ENCODE measurements at places on chromosomes 16 and 17.
A peak's percentile ranks its signal among the peaks of the same experiment; 100 is the strongest.

DNA sequence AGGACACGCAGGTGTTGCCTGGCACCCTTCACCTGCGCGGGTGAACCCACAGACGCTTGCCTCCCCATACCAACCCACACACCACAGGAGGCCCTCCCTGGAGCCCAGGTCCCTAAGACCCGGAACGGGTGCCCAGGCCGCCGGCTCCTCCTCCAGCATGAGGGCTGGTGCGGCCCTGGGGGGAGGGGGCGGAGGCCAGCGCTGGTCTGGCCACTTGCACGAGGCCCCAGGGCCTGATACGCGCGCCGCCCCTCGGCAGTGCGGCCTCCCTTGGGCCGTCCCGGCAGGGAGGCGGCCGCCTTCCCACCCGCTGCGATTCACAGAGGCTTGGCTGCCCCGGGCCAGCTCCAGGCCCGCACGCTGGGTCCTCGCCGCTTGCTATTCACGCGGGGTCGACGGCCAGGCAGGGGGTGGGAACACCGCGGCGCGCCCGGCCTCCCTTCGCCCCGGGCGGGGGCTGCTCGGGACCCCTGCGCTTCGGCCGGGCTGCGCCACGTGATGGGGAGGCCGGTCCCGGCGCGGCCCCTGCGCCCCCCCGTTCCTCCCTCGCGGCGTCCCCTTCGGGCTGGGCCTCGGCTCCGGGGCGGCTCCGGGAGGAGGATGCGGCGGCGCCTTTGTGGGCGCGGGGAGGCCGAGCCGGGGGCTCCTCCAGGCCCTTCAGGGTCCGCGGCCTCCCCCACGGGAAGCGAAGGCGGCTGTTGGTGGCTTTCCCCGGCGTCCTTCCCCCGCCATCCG is 685 bp downstream of the FASN start:
- DNase-seq = no peak

DNA sequence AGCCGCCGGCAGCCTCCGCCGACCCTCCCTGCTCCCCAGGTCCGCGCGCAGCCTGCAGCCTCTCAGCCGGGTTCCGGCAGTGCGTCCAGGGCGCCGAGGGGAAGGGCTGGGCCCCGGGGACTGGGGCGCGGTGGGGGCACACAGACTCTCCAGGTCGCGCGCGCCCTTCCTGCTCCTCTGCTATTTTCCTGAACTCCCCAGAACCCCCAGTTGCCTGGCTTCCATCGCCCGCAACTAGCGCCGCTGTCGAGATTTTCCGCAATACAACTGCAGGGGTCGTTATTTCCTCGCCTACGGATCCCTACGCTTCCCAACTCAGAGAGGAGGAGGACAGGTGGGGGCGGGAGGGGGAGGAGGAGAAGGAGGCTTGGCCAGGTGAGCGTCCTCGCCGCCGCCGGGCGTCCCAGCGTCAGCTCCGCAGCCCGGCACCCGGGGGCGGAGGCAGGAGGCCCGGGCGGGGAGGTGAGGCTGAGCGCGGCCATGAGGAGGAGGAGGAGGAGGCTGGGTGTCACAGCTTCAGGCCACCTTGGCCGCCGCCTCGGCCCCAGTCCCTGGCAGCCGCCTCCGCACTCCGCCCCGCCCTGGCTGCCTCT is at the start of gene CA10:
Gene CA10, minus strand, starts transcription at position 265 of the 593 bp plus-strand sequence.
- no peak for DNase-seq

- DNase-seq = peak; percentile 36
These were observed 17.3 kb upstream of the WFDC1 start for GRCh38 chr16:84277244-84277823.

DNA sequence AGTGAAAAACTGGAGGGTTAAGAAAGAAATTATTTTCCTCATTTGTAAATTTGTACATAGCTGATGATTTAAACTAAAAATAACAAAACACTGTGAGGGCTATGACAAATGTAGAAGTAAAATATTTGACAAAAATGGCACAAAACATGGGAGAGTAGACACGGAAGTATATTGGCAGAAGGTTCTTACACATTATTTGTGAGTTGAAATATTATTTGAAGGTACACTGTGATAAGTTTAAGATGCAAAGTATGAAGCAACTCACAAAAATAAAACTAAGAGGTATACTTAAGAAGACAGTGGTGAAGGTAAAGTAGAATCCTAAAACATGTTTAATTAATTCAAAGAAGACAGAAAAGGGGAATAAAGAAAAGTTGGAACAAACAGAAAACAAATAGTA is 34.6 kb downstream of the BRIP1 start:
- DNase-seq = no peak

- no peak for DNase-seq
These were observed 5.0 kb downstream of the DUS1L start for GRCh38 chr17:82060614-82061013.

GRCh38 chr16:30033270-30033669 is 2.2 kb upstream of the TLCD3B start:
- DNase-seq = no peak

- DNase-seq = no peak
These were observed 4.0 kb downstream of the HYDIN start for GRCh38 chr16:71226229-71227141.

GRCh38 chr17:66227212-66228045 is 1.8 kb downstream of the APOH start:
- DNase-seq = no peak

DNA sequence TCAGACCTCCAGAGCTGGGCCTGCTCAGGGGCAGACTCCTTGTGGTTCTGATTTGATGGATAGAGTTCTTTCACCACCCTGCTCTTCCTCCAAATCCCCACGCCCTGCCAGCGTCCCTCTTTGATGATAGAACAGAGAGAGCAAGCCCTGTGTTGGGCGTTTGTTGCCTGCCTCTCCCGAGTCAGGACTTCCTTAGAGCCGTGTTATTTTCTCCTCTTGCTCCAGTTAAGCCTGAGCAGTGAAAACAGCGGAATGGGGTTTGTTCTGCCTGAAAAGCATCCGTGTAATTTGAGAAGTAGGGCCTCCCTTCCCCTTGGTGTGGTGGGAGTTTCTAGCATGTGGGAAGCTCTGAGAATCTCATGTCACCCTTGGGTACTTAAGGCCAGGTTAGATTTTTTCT is 22.1 kb downstream of the TMEM94 start:
- no peak for DNase-seq

DNA sequence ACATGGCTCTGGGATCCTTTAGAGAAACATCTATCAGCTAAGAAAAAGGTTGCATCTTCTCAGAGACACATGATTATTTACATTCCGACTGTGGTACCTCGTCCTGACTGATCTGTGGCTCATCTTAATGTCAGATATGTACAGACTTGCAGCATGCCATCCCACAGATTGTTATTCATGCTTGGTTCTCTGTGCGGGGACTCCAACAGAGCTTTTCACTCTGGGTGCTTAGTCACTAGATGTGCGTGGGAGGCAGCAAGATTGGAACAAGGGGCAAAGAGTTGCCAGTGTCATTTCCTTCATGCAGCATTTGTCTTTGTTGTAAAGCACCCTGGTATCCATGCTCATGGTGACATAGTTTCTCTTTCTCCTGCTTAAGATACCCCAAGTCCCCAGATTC is 179.1 kb upstream of the CACNG5 start:
- DNase-seq = no peak

- DNase-seq = no peak
These were observed 201.2 kb upstream of the CACNG3 start for GRCh38 chr16:24054741-24055491.

All from central memory CD4-positive, alpha-beta T cell (primary cell).